ENCODE measurements at places on chromosomes 4 and X.
A peak's percentile ranks its signal among the peaks of the same experiment; 100 is the strongest.

DNA sequence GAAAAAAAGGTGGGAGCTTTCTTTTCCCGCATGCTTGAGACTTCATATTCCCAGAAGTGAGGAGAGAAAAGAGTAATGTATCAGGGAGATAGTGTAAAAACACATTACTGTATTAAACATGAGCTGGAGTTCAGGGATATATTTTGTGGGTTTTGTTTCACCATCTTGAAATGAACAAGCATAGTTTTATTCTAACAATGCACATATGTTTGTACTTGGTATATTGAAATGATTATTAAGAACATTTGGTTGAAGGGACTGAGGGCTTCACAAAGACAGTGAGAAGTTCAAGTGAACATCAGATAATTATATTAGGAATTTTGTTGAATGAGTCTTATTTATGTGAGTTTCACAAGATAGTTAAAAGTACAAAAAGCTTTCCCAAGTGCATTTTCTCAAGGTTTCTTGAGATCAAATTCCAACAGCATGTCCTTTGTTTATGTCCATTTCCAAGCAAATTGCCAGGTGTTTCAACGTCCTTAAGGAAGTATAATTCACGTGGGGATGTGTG, 368.8 kb downstream of the ANKRD50 start:
- H3K27ac ChIP-seq, result no peak overlapping the region
- no peaks in the 10 kb centered on the region for H3K36me3 ChIP-seq
- no peaks in the 10 kb centered on the region for H3K4me1 ChIP-seq
- DNase-seq, result no peak

DNA sequence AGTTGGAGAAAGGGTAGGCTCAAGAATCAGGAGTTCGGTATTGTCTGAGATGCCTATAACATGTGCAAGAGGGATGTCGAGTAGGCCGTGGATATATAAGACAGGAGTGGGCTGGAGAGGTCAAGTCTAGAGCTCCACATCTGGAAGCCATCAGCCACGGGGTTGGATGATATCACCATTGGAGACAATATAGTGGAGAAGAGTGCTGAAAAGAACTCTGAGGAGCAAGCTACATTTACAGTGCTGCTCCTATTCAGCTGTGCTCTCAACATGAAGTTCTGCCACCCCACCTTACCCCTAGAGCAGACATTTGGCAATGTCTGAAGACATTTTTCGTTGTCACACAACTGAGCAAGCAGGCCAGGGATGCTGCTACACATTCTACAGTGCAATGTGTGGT, 20.9 kb upstream of the PLAC1 start:
- DNase-seq, result no peak
- H3K4me1 ChIP-seq, result no peaks in the 10 kb centered on the region

DNA sequence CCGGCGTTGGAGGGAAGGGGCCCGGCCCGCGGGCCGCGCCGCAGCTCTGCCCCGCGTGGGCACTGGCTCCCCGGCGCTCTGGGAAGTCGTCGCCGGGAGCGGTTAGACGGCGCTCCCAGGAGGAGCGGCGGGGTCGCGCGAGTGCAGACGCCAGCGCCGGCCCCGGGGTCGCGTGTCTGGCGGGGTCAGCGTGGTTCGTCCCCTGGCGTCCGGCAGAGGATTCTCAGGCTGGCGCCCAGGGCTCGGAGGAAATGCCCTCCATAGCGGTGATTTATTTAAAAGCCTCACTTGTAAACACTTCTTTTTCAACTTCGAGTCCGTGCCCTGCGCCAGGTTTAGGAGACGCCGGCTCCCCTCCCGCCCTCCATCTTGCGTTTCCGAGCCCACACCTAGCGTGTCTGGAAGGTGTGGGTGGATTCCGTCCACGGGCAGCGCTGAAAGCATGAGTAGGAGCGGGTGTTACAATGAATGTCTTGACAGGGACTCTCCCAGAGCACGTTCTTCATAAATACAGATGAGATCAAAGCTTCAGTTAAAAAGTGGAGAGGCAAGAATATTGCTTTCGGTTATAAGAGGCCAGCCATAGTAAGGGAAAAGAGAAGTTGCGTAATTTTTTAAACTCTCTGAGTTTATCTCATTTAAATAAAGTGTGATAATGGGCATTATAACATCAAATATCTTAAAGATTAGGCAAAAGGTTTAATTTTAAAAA, 692 bp downstream of the FAM241A start:
- no peak overlapping the region for H3K27ac ChIP-seq
- peak overlapping the region; percentile 77 for H3K4me3 ChIP-seq
- no peaks in the 10 kb centered on the region for H3K4me1 ChIP-seq
- H3K27me3 ChIP-seq, result peaks cover 27% of the 10 kb centered on the region
- no peaks in the 10 kb centered on the region for H3K36me3 ChIP-seq

DNA sequence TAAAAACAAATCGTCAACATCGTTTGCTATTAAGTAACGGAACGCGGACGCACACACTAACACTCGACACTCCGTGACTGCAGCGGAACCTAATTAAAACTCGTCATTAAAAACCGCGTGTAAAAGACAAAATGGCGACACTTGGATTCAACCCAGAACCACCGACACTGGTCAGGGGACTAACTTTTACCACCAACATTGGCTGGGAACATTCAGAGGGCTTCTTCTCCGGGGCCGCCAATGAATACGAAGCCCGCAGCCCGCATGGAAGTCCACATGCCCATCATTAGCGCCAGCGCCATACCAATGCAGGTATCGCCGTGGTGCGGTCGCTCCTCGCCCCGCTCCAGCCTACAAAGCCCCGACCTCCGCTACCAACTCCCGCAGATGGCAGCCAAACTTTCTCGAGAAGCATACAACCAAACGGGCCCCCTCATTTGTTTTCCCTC, 498 bp downstream of the RBMX start:
- H3K27ac ChIP-seq, result peak overlapping the region; percentile 91
- H3K4me3 ChIP-seq, result peak overlapping the region; percentile 99
- no peaks in the 10 kb centered on the region for H3K27me3 ChIP-seq

DNA sequence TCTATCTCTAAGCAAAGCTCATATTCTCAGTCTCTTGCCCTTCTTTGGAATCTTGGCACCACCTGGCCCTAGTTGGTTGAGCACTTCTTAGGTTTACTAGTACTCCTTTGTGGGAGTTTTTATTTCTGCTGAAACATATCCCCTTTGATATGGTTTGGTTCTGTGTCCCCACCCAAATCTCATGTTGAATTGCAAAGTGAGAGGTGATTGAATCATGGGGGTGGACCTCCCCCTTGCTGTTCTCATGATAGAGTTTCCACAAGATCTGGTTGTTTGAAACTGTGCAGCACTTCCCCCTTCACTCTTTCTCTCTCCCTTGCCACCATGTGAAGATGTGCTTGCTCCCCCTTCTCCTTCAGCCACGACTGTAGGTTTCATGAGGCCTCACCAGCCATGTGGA, 22.2 kb upstream of the SYNPO2 start:
- no peaks in the 10 kb centered on the region for H3K36me3 ChIP-seq
- no peaks in the 10 kb centered on the region for H3K4me1 ChIP-seq
- no peak overlapping the region for H3K4me3 ChIP-seq
- DNase-seq, result no peak
- no peaks in the 10 kb centered on the region for H3K27me3 ChIP-seq

GRCh38 chr4:14792702-14793227, 209.5 kb upstream of the CPEB2 start:
- no peak for DNase-seq
- H3K36me3 ChIP-seq, result no peaks in the 10 kb centered on the region
- H3K27me3 ChIP-seq, result no peaks in the 10 kb centered on the region

- no peak overlapping the region for H3K27ac ChIP-seq
- no peak overlapping the region for H3K4me3 ChIP-seq
- no peak for DNase-seq
- H3K36me3 ChIP-seq, result no peaks in the 10 kb centered on the region
These were observed 443.7 kb downstream of the CENPC start for GRCh38 chr4:67101612-67102011.

- H3K36me3 ChIP-seq, result no peaks in the 10 kb centered on the region
- H3K4me1 ChIP-seq, result no peaks in the 10 kb centered on the region
- no peaks in the 10 kb centered on the region for H3K27me3 ChIP-seq
- no peak for DNase-seq
- H3K27ac ChIP-seq, result no peak overlapping the region
These were observed 94.6 kb downstream of the COX18 start for GRCh38 chr4:72974694-72975487.

DNA sequence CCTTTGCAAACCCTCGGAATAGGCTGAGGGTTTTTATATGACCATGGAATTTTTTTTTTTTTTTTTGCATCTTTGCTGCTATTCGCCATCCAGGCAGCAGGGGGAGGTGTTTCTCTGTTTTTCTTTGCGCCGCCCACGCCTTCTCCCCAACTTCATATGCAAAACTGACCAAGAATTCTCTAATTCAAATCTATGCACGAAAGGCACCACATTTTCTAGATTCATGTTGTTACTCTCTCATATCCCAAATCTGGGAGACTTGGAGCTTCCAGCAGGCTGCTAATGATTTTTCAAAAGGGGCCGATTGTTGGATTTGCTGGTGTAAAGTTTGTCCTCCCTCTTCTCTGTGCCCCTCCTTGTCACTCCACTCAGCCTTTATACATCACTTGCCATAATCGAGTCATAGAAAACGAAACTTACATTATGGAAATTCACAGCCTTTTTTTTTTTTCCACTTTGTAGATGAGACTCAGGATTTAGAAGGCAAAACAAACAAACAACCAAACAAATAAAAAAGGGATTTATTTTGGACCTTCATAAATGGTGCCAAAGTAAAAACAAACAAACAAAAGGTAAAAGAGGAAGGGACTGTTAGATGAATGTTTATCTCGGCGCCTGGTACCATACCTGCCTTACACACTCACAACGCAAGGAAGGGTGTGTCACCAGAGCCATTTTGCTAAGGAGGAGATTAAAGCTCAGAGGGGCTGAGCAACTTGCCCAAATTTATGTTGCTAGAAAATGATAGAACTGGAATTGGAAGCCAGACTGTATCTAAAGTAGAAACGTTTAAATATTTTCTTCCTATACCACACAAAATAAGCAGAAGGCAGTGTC, 29.3 kb upstream of the BOD1L1 start:
- DNase-seq, result peak; percentile 78
- no peaks in the 10 kb centered on the region for H3K27me3 ChIP-seq
- no peaks in the 10 kb centered on the region for H3K4me1 ChIP-seq

GRCh38 chr4:24995346-24995919, 35.3 kb downstream of the LGI2 start:
- no peak overlapping the region for H3K27ac ChIP-seq
- no peaks in the 10 kb centered on the region for H3K27me3 ChIP-seq
- no peaks in the 10 kb centered on the region for H3K4me1 ChIP-seq
- no peak overlapping the region for H3K4me3 ChIP-seq

GRCh38 chr4:140078366-140078765, 75.6 kb downstream of the MAML3 start:
- H3K36me3 ChIP-seq, result peaks cover 6% of the 10 kb centered on the region
- no peaks in the 10 kb centered on the region for H3K27me3 ChIP-seq
- peaks cover 9% of the 10 kb centered on the region for H3K4me1 ChIP-seq

Measured in endodermal cell (in vitro differentiated cells).